SW480 (cell line): ENCODE measurements at places on chromosomes 3 and 15.

- no peak for DNase-seq
Observed at GRCh38 chr15:81113204-81113657, 20.8 kb upstream of the CFAP161 start.

DNA sequence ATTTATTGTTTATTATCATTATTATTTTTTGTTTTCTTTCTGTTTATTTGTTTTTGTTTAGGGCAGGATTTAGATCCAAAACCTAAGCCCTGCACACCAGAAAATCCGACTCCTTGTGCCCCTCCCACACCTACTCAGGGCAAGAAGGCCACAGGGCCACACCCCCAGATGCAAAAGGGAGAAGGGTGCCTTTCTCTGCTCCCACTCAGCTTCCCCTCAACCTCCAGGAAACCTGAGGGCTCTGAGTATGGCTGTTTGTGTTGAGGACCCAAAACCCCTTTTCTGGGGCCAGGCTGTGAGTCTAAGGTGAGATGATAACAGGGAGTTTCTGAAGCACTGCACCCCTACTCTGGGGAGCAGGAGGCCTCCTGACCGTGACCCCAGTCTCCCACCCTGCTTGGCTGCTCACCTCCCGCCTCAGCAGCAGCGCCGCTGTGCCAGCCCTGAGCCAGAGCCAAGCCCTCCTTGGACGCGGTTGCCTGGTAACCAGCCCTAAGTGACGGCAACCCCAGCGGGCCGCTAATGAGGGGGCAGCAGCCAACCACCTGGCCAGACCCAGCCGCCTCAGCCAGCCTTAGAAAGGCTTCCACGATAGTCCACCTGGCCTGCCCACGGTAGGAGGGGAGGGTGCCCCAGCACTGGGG, 6.4 kb upstream of the C15orf39 start:
- no peak for DNase-seq

GRCh38 chr15:58924327-58924726, 9.2 kb downstream of the SLTM start:
- DNase-seq = no peak

DNA sequence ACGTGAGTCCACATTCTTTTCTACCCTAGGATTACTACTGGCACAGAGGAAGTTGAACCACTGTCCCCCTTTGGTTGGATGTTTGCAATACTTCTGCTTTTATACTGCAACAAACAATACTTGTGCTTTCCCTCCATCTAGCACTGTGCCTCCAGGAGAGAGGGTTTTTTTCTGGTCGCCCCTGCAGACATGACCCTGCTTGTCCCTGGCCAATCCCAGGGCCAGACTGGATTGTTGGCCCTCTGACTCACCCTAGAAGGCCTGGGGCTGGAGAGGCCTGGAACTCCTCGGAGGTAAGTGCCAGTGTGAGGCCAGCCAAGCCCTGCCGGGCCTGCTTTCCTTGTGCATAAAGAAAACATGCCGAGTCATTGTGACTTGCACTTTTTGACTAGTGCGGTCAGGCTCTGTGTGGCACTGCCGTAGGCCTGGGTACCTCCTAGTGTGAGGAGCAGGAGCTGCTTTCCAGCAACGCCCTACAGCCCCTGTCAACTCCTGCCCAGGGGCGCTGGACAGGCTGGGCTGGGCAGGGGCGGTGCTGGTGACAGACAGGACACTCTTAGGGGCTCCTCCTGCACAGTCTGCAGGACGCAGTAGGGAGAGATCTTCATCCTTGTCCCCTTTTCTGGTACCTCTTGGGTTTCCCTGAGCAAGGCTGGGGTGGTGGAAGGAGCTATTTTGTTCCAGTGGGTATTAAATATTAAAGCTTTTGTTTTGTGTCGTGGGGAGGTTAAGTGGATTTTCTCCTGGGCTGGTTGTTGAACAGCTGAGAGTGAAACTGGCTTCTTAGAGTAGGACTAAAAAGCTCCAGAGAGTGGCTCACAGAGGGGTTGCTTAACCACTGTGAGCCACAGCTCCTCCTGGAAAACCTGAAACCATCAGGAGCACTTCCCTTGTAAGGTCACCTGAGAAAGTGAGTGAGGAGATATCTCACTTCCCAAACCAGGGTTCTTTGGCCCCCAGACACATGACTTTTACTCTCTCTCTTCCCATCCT, 14.4 kb upstream of the TKT start:
- DNase-seq = peak; percentile 95

DNA sequence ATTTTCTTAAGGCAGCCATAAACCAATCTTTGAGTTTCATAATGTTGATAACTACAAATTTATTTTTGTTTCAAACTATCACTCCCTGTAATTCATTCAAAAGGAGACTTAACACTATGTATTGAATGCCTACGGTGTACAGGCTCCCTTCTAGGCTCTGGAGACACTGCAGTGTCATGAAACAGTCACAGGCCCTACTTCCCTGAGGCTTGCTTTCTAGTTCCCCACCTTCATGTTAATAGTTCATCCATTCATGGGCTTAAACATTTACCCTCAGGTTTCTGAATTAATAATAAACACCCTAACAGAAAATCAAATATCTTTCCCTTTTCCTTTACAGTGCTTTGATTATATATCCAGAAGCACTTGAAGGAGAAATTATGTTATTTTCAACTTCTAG, 168.7 kb downstream of the CHL1 start:
- DNase-seq = no peak

DNA sequence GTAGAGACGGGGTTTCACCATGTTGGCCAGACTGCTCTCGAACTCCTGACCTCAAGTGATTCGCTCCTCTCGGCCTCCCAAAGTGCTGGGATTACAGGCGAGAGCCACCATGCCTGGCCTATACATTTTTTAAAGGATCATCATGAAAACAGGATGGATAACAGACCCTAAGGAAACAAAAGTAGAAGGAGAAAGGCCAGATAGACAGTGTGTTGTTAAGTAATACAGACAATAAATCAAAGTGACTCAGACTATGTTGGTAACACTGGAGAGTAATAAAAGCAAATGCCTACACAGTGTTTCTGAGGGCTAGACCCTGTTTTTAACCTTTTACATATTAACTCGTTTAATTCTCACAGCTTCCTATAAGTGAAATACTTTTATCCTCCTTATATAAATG, 133.8 kb upstream of the MCTP2 start:
- no peak for DNase-seq

GRCh38 chr3:171088964-171089754, 62.6 kb upstream of the SLC2A2 start:
- DNase-seq = peak; percentile 13

- no peak for DNase-seq
Observed at GRCh38 chr3:130679218-130679617, 67.4 kb downstream of the PIK3R4 start.

DNA sequence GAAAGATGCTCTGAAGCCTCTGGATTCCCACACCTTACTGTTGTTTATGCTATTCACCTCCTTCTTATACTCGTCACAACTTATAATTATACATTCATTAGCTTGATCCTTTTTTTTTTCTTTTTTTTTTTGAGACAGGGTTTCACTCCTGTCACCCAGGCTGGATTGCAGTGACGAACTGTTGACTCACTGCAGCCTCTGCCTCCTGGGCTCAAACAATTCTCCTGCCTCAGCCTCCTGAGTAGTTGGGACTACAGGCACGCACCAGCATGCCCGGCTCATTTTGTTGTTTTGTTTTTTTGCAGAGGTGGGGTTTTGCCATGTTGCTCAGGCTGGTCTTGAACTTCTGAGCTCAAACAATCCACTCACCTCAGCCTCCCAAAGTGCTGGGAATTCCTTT, 143.6 kb downstream of the PLCL2 start:
- no peak for DNase-seq

DNA sequence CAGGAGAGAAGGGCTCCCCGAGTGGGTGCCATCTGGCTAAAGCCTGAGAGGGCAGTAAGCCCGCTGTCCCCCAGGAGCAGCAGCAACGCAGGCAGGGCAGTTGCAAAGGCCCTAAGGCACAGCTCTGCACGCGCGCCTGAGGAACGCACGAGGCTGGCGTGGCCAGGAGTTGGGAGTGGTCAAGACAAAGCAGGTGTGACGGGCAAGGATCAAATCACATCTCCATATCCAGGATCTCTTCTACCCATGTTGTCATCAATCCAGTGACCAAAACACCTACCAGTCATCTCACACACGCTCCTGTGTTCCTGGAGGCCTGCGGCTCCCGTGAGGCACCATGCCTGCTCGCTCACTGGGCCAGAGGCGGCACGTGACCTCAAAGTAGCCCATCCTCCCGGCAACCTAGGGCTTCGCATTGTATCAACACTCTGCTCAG, 59.5 kb downstream of the ERC2 start:
- DNase-seq = no peak

- DNase-seq = no peak
Observed at GRCh38 chr15:72323752-72324151, 3.8 kb upstream of the CELF6 start.

DNA sequence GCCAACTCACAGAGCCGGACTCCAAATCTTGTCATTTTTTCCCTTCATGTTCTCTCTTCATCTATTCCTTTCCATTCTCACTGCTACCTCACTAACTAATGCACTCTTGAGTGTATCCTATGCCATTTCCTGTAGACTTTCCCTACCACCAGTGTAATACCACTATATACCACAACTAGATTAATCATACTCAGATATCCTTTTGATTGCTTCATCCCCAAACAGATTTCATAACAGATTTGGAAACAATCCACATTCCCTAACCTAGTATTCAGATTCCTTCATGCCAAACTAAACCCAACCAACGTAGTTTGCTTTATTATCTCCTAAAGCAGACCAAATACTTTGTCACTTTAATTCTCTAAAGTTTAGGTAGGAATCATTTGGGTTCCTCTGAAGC, 2.6 kb upstream of the PLOD2 start:
- peak; percentile 4 for DNase-seq

GRCh38 chr3:151879037-151879436, 5.6 kb downstream of the SUCNR1 start:
- no peak for DNase-seq

GRCh38 chr3:180070925-180071324, 34.2 kb upstream of the PEX5L start:
- DNase-seq = no peak

- DNase-seq = no peak
Observed at GRCh38 chr3:4416961-4417360, 50.1 kb downstream of the SUMF1 start.

- no peak for DNase-seq
Observed at GRCh38 chr15:61680260-61681037, 379.8 kb downstream of the VPS13C start.

- DNase-seq = no peak
Observed at GRCh38 chr15:62334536-62334935, 169.5 kb upstream of the C2CD4B start.

DNA sequence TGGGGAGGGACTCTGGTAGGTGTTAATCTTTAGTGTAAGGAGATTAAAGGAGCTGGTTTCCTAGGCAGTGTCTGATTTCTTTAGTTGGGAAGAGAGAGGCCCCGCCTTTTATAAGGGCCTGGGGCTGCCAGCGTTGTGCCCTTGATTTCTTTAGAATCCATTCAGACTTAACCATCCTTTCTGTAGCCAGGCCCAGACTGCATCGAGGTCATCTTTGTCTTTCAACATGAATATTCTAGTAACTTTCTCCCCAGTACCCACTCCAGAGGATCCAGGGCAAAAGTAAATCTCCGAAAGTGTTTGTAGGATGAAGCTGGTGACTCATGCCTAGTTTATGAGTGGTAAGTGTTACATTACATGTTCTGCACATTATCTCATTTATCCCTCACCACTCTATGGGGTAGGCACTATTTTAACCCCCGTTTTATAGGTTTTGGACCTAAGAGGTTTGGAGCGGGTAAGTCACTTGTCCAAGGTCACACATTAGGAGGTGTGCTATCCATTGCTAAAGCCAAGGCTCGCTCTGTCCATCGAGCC, 11.8 kb upstream of the USP3 start:
- DNase-seq = no peak

- DNase-seq = no peak
Observed at GRCh38 chr3:187914231-187914630, 169.0 kb upstream of the BCL6 start.

- DNase-seq = peak; percentile 26
Observed at GRCh38 chr3:129686941-129687340, 80.5 kb upstream of the PLXND1 start.

DNA sequence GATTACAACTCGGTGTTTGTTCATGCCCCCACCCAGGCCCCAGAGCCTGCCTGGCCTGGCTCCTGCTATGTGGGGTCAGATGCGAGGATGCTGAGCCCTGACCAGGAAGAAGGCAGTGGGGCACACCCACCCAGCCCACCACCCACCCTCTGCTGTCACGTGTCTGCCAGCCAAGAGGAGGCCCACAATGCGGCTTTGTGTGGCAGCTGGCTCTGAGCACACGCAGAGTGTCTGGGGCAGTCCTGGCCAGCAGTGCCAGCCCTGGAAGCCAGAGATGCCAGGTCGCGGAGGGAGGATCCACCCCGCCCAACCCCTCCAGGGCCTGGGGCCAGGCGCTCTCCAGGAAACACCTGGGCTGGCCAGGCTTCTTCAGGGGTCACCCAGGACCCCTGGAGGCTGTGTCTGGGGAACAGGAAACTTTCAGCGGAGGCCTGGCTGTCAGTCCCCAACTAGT, 26.4 kb upstream of the KLF13 start:
- DNase-seq = no peak

GRCh38 chr3:170992854-170993253, 33.7 kb downstream of the SLC2A2 start:
- no peak for DNase-seq

- DNase-seq = no peak
Observed at GRCh38 chr15:88711806-88712205, 73.0 kb downstream of the ISG20 start.

DNA sequence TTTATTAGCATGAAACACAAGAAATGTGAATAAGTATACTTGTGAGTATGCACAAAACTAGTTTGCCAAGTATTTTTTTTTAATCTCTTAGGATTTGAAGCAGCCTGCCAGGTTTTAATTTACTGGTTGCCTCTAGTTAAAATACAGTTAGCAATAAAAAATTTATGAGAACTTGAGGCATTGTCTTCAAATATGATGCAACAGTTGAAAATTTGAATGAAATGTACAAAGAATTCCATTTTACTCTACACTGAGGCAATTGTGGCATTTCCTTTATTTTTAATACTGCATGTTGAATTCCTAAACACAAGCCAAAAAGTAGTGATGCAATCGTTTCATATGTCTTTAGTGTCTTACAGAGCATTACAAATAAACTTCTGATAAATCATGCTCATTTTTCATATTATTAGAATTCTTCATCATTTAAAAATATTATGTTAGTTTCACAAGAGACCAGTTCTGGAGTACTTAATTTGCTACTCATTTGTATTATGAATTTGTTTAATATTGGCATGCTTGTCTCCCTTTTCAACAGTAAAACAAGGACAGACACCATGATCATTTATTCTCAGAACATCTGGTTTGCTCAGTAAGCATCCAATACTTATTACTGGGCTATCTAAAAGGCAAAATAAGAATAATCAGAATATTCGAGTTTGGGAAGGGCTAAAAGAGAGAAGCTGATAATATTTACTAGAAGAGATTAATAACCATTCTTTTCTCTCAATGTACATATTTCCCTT, 124.8 kb upstream of the PTX3 start:
- DNase-seq = no peak
